ENCODE measurements at places on chromosomes 13 and 19.

DNA sequence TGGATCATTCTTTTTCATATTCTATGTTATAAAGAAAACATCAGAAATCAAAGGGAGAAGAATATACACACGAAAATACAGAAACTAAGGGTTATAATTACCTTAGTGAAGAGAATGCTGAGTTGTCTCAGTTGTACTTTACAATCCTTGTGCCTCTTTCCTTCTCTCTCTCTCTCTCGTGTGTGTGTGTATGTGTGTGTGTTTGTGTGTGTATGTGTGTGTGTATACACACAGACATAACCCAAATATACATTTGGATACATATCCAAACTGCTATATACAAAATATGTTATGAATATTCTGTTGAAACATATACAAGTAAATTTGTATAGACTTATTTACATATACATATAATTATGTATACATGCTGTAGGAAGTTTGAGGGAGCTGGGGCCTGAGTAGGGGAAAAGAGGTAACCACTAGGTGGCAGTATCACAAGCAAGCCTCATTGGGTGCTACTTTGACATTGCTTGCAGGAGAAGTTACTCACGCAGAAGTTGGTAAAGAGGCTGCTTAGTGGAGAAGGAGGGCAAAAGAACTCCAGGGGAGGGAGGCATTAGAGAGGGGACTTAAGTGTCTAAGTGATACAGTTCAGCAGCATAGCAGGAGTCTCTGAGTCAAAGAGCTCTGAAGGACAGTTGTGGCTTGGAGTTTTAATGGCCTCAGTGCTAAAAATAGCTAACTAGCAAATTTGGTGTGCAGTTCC, 465.1 kb upstream of the PCDH20 start:
- no peak for DNase-seq

- no peak for DNase-seq
Measured at GRCh38 chr13:72141855-72142519, 275.0 kb upstream of the DACH1 start.

GRCh38 chr19:21023901-21024300, 3.4 kb downstream of the ZNF430 start:
- no peak for DNase-seq

DNA sequence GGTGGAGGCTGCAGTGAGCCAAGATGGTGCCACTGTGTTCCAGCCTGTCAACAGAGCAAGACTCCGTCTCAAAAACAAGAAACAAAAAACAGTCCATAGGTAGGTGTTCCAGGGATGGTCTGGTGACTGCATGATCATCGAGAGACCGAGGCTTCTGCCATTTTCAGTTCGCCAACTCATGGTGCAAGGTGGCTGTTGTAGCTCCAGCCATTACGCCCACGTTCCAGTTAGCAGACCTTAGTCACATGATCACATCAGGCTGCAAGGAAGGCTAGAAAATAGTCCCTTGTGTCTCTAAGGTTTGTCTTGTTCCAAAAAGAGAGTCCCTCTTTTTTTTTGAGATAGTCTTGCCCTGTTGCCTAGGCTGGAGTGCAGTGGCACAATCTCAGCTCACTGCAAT, 3.1 kb upstream of the CLASRP start:
- no peak for DNase-seq

- no peak for DNase-seq
Measured at GRCh38 chr13:90792335-90792734, 555.2 kb upstream of the MIR17HG start.

DNA sequence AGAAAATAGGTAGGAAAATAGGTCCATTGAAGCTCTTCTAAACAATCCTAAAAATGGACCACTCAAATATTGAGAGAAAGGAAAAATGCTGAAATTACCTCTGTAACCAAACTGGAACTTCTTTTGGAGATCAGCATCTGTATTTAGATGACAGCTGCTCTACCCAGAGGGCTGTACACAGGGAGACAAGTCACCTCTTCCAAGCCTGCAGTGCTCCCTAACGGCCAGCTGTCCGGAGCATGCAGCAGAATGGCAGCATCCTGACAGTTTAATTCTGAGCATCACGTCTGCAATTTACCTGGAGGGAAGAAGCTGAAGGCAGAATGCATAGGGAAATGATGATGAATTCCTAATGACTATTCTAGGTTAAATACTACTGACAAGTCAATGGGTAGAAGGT, 62.8 kb upstream of the DIAPH3 start:
- DNase-seq, result peak; percentile 75

GRCh38 chr13:20495087-20496023, 30.3 kb downstream of the CRYL1 start:
- peak; percentile 43 for DNase-seq

DNA sequence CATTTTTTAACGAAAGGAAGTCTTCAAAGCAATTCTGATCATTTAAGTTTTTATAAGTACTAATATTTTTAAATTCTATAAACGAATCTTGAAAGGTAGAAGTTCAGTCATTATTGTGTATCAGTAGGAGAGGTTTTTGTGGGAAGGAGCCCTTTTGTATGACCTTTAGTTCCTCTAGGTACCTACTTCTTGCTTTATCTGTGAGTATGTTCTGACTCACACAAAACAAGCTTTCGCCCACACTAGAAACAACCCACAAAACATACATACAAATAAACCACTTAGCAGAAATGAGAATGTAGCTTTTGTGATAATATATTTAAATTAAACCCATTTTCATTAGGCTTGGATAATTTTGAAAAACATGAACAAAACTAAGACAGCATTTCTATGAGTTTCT, 27.8 kb downstream of the ERCC5 start:
- no peak for DNase-seq

- DNase-seq, result no peak
Measured at GRCh38 chr19:48274938-48275337, 5.1 kb downstream of the ZNF114 start.

GRCh38 chr13:45807520-45808099, 43.9 kb downstream of the SIAH3 start:
- DNase-seq, result no peak

GRCh38 chr13:29861694-29862110, 11.3 kb upstream of the UBL3 start:
- no peak for DNase-seq

DNA sequence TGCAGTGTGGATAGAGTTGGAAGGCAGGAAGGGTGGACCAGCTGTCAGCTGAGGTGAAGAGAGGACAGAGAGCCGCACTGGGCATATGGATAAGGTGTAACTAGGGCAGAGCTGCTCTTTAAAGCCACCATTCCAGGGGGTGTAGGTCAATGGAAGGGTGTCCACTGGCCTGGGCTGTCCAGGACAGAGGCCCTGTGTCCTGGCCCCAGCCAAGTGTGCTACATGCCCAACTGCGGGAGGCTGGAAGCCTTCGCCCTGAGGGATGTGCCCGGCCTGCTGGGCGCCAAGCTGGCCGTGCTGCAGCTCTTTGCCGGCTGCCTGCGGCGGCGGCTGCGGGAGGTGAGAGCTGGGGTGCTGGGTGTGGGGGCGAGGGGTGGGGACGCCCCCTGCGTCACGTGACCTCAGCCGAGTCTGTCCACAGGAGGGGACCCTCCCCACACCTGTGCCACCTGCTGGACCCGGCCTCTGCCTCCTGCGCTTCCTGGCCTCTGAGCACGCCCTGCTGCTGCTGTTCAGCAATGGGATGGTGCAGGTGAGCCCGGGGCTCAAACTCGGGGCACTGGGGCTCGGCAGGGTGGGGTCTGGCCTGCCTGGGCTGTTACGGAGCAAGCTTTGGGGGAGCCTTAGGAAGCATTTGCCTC, 9.8 kb downstream of the PLK5 start:
- no peak for DNase-seq

DNA sequence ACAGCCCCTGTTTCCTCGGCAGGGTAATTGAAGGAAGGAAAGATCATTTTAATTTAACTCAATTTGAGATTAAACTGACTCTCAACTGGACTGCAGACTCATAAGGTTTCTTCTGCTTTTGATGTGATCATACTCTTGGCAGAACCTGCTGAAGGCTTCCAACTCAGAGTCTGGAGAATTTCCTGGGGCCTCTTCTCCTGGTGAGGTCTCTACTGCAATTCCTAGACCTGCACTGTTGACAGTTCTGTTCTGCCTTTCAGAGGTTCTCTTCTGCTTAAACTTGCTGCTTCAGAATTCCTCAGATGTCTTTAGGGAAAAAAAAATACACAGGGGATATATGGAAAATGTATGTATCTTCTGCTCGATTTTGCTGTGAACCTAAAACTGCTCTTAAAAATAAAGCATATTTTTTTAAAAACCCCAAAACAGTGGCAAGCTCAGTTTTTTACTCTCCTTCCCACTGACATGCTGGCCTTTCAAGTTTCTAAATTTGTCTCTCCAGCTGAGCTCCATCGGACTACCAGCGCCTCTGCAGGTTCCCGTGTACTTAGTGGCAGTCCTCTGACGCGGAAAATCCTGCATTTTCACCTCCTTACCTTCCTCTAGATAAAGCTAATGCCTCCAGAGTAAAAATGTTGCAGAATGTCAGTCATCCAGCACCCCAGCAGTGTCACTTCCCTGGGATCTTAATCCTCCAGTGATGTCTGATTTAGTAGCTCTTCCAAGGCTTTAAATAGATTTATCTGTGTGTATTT, 733.5 kb upstream of the SGCG start:
- DNase-seq, result no peak

All from NCI-H1930 (cell line).